Activated naive CD4-positive, alpha-beta T cell treated with Interleukin-2 at 50 U/mL for 16 hours (primary cell): ENCODE measurements at places on chromosomes 1 and 21.

DNA sequence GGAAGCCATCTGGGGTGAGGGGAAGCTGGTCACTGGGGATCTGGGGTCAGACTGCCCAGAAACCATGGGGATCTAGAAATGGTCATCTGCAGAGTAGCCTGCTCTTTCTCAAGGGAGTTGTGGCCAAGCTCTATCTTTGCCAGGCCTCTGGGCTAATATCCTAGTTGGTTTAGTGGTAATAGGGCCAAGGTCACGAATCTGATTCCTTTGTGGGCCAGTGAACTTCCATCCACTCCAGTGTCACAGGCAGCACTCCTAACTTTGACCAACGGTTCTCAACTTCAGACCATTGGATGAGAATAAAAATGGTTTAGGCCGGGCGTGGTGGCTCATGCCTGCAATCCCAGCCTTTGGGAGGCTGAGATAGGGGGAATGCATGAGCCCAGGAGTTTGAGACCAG is 28.1 kb upstream of the PPP2R5A start:
- no peak for DNase-seq

GRCh38 chr1:154501423-154502065 is 475 bp upstream of the TDRD10 start:
- DNase-seq, result no peak

- DNase-seq, result no peak
These were observed 67.2 kb upstream of the ARHGAP29 start for GRCh38 chr1:94304553-94304952.

DNA sequence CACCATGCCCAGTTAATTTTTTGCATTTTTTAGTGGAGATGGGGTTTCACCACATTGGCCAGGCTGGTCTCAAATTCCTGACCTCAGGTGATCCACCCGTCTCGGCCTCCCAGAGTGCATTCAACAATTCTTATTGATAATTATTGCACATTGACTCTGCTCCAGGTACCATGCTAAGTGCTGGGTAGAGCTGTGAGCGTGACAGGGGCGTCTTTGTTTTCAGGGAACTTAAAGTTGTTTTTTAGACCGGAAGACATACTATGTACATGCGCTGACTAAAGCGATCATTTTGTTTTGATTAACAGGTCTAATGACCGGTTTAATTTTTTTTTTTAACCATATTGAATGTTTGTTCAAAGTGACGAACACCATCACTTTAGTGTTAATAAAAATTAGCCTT is 4.0 kb downstream of the CD247 start:
- DNase-seq, result no peak

DNA sequence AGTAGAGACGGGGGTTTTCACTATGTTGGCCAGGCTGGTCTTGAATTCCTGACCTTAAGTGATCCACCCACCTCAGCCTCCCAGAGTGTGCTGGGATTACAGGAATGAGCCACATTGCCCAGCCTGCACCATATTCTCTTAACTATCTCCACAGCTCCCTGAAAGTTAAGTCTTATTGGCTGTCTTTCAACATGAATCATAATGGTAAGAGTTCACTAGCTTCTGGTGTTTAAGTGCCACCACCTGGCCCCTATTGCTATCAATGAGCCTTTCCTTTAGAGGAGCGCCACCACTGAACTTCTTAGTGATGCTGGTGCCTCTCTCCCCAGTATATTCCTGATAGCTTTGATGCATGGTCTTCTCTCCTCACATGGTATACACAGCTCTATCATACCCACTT is 15.7 kb downstream of the ZFYVE9 start:
- no peak for DNase-seq

GRCh38 chr1:78009836-78010235 is 5.1 kb downstream of the DNAJB4 start:
- no peak for DNase-seq

- no peak for DNase-seq
These were observed 397.0 kb upstream of the ADAMTS5 start for GRCh38 chr21:27363719-27364477.

DNA sequence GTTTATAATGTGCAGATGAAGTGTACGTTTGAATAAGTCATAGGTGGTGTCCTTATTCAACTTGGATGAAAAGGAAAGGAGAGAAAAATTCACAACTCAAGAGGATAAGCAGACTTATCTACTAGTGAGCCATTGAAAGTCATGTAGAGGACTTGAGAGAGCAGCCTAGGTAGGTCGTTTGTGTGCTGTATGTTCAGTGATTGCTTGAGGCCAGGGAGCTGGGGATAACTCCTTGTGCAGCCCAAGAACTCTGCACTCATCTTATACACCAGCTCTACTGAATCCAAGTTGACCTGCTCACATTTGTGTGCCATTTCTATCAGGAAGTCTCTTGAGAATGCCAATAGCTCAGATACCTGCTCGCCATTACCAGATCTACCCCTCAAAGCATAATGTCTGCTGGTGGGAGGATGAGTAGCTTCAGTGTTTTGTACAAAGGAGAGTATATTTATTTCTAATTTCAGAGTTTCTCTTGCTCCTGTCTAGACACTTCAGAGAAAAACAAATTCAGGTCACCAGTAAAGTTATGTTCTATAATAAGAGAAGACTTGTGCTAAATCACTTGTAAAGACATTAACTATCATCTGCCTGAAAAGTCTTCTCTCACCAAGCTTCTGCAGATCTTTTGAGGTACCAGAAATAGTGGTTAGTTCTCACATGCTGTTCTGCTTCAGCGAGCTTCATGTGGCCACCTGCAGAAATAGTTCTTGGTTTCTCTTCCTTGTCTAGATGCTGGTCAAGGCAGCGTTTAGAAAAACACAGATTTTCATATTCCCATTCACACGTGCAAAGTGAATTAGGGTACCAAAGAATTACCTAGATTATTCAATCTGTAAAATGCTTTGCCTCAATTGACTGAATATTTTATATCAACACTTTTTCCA is 10.8 kb downstream of the S1PR1 start:
- DNase-seq, result no peak

- DNase-seq, result peak; percentile 34
These were observed at the start of gene COL18A1 for GRCh38 chr21:45404730-45405270. Gene COL18A1 (plus strand): TSS chr21:45405165. CDS start chr21:45405231, 66 bp downstream.

- DNase-seq, result peak; percentile 56
These were observed 953 bp downstream of the TRIM46 start for GRCh38 chr1:155174324-155175280.

DNA sequence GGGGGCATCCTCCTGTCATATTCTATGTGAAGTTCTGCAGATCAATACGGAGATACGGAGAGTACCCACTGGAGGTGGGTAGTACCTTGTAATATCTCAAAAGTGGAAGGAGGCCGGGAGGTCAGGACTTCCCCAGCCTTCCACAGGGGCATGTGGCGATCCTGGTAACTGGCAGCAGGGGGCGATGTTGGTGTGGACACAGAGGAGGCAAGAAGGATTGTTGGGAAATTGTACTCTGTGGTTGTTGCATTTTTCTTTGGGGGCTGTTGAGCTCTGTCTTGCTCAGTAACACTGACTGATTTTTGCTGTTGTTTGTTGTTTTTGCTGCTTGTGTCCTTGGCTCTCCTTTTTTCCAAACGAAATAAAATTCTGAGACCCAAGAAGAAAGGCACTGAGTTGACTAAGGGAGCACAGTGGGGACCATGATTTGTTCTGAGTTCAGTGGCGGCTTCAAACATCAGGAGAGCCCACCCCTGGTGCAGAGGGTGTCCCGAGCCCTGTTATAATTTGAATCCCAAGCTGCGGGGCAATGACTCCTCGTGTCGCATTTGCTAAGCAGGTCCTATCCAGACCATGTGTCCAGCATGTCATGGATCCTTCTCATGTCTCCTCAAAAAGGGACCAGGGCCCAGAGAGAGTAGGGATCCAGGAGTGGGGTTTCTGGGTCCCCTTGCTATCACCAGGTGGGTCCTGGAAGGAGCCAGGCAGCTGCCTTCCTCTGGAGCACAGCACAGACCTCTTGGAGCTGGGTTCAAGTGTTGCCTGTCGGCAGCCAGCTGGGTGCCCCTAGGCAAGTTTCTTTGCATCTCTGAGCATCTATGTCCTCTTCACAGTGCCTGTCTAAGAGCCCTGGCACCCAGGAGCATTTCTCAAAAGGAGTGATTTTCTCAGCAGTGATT is 22.8 kb downstream of the LHX4 start:
- DNase-seq, result peak; percentile 74

DNA sequence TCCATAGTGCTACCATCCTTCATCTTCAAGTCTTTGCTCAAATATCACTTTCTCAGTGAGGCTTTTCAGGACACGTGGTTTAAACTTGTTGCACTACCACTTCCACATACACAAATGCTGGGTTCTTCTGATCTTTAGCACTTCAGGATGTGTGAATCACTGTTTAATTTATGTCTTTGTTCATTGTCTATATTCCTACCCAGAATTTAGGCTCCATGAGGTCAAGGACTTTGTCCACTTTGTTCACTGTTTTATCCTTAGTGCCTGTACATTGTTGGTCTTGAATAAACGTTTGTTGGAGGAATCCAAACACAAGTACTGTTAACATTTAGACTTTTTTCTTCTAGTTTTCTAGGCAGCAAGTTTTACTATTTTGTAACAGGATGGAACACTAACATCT is 42.6 kb upstream of the RALGPS2 start:
- DNase-seq, result no peak

- no peak for DNase-seq
These were observed 94.7 kb downstream of the ATP1B1 start for GRCh38 chr1:169201084-169201619.

- DNase-seq, result no peak
These were observed 293.8 kb upstream of the USP25 start for GRCh38 chr21:15436031-15436430.

GRCh38 chr1:29438991-29439390 is 202.7 kb downstream of the PTPRU start:
- DNase-seq, result no peak

DNA sequence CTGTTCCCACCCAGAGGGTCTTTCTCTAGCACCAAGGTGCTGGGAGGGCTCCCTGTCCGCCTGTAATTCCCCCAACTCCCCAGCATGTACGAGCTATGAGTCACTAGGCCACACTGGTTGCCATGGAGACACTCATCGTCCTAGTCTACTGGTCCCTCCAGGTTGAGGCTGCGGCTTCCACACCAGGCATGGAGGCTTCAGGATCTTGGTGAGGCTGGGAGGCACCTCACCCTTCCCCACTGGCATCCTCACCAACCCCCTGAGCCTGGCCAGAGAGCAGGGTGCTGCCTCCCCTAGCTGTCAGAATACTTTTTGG is 75.6 kb upstream of the KAZN start:
- DNase-seq, result no peak

DNA sequence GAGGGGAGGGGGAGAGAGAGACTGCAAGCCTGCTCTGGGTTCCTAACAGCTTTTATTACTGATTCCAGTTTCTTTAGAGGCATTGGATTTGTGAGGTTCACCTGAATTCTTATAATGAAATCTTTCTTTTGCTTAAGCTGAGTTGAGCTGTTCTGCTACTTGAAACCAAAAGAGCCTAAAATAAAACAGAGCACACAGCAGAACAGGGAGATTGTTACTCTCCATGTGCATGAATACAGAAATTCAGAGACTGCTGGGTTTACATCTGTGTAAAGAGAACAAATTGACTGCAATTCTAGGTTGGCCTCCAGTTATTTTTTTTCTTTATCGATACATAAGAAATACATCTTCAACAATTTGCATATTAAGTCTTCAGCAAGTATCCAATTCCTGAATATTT is 168.8 kb upstream of the NRIP1 start:
- DNase-seq, result no peak

- no peak for DNase-seq
These were observed 244.1 kb upstream of the MAP1LC3C start for GRCh38 chr1:242242983-242243382.

DNA sequence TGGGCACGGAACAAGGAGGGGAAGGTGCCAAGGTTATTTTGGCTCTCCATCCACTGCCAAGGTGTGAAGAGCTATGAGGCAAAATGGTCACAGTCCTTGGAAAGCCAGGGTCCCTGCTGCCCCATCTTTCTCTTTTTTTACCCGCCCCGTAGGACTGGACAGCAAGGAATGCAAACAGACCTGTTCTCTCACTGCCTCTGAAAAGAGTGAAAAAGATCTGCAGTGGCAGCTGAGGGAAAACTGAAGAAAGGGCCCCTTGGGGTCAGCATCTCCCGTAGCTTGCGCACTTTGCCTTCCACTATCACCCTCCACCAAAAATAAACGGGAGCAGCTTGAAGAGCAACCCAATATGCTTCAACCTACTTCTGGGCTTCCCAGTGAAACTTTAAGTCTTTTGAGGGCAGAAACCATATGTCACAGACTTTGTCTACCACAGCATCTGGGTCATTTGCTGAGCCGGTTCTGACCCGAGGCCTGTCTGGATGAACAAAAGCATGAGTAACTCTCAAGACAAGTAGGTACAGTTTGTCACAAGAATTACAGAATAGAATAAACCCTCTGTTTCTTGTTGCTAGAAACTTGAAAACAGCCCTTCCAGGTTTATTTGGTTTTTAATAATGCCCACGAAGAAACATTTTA is 9.4 kb upstream of the KIF14 start:
- no peak for DNase-seq
